Body of pancreas (tissue), 4 donors: ENCODE measurements at places on chromosomes 5 and 9.

DNA sequence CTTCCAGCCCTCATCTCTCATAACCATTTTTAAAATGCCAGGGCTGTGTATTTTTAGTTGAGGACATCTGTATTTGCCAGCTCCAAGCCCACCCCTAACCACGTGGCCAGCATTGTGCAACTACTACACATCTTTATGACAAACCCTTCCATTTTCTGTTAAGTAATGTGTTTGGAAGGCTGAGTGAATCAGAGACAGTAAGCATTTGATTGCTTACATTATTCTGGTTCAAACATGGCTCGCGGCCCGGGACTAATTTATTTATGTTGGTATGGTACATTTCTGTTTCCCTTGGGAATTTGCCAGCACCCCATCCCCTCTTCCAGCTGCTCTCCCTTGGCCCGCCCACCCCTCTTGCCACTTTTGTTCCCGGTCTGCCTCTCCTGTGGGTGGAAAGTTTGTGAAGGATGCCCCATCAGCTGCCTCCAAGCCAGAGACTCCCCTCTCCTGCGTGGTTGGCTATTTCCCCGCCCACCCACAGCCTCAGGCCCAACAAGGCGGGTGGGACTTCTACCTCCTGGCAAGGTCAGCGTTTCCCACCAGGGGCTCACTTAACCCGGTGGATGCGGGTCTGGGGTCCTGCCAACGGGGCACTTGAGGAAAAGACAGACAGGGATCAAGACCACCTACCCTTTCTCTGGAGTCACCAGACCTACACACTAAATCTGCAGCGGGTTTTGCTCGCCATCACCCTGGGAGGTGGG lies 162.2 kb downstream of the HSD17B3 start:
- DNase-seq = no peak

- peak; percentile 70 for DNase-seq
These were observed 9.6 kb upstream of the UBTD2 start for GRCh38 chr5:172293054-172293744.

GRCh38 chr5:55572020-55572419 lies 37.3 kb upstream of the PLPP1 start:
- no peak for DNase-seq

DNA sequence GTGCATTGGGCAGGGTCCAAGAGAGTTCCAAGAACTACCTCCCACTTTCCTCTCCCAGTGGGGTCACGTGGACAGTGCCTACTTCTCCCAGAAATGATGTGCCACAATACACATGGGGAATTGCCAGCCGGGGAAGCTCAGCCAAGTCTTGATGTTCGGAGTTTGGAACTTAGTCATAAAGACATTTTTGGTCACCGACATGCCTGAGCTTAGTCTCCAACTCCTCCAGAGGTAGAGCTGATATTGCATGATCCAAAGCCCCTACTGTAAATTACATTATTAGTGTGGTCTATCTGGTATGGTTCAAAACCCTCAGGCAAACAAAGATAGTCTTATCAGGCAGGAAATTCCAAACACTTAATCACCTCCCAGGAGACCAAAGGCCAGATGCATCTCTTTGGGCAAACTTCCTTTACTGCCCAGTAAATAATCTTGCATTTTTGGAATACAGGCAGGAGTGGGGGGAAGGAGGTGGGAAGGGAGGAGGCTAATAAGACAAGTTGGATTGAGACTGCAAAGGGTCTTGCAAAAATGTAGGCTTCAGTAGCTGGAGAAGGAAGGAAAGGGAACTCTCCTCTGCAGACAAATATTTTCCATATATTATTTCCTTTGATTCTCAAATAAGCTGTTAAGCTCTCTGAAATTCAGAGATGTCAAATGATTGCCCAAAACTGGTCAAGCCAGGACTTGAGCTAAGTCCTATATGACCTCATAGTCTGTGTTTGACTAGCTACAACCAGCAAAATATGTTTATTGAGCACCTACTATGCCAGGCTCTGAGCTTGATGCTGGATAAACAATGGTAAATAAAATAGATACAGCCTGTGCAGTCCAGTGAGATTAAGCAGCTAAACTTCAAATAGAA lies 99.4 kb downstream of the DRD1 start:
- DNase-seq = no peak

DNA sequence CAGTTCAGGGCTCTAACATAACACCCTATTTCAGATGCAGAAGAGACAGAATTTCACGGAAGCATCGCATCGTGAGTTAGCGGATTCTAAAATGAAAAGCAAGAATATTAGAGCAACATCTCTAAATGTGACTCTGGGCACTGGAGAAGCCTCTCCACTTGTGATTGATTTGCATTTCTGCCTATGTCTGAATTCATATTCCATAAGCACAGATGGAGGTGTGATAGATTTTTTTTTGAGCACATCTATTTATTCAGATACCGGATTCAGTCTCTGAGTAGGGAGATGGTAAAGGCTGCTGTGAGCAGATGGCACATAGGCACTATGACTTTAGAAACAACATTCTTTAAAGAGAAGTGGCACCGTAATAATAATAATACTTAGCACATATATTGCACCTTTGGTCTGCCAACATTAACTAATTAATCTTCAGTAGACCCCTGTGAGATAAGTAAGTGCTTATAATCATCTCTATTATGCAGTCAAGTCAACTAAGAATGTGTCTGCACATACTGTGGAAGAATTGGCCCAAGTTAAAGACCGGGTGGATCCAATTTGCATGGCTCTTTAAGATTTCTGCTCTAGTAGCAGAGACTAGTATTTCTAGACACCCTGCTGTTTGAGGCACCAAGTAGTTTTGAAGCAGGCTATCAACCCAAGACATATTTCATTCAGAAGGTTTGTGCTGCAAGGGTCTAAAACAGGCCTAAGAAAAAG lies 685.0 kb downstream of the CETN3 start:
- no peak for DNase-seq

- no peak for DNase-seq
These were observed 96.1 kb upstream of the APC start for GRCh38 chr5:112641515-112642110.

DNA sequence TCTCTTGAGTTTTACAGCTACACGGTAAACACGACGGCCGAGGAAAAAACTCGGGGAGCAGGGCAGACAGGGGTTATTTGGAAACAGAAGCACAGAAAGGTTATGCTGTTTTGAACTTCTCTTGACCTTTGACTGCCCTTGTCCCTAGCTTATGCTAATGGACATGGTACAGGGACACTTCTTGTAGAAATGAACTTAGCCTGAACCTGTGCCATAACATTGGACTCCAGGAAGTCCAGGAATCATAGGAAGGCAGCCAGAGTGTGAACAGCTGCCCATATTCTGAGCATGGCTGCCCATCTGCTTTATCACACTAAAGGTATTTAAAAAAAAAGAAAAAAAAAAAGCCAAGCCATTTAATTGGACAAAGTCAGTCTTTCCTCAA lies 46.1 kb downstream of the NR6A1 start:
- peak; percentile 51 for DNase-seq

DNA sequence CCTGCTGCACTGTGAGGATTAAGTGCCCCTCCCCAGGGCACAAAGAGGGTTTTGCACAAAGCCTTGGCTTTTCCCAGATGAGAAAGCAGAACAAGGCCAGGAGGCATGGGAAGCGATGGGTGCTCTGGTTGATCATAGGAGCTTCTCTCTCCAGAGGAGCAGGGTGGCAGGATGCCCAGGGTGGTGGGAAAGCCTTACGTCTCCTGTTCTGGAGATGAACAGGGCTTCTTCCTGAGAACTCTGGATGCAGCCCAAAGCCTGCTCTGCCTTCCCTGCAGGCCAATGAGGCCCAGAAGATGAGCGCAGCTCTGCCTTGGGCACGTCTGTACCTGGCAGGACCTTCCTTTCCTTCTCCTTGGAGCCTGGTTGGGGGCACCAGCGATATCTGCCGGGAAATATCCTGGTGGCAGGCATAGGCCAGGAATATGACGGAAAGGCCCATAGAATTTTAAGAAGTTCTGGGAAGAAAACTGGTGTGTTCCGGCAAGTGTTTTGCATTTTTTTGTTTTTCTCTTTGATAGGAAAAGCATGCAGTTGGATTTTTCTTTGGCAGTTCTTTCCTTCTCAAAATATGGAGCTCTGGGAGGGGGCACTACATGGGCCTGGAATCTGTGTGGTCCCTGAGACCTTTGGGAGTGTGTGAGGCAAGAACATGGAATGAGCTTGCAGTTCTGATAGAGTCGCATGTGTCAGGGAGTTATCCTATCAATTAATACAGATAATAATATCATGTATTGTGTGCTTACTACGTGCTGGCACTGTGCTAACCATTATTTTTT lies 253.2 kb upstream of the KLF4 start:
- no peak for DNase-seq

- DNase-seq = no peak
These were observed 80.2 kb downstream of the OSTF1 start for GRCh38 chr9:75168270-75169178.

DNA sequence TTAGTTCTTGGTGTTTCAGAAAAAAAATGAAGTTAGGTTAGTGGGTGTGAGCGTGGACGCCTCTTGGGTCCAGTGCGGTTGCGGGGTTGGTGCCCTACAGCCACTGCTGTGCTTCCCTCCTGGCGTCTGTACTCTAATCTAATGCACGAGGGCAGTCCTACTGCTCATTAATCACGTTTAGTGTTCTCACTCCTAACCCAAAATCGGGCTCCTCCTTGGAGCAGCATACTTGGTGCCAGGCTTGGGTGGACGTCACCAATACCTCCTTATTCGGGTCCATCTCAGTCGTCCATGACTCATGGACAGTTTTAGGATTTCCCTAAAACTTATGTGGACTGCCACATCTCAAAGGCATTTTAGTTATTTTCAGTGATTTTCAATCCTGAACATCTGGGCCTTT lies 41.6 kb downstream of the TRIO start:
- no peak for DNase-seq

DNA sequence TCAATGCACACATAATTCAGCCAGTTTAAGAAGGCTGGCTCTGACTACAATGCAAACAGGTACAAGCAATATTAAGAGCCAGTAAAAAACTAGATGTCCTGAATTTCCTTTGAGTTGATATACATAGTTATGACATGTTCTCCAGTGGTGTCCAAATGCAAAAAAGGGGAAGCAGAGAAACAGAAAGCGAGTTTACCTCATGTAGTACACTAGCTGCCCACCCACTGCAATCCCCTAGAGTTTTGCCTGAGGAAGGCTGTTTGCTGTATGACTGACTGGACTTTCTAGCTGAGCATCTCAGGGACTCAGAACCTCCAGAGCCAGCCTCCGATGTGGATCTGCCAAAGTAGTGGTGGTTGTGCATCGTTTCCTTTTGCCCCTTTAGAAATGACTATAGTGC lies 44.8 kb upstream of the SLC1A3 start:
- DNase-seq = no peak

DNA sequence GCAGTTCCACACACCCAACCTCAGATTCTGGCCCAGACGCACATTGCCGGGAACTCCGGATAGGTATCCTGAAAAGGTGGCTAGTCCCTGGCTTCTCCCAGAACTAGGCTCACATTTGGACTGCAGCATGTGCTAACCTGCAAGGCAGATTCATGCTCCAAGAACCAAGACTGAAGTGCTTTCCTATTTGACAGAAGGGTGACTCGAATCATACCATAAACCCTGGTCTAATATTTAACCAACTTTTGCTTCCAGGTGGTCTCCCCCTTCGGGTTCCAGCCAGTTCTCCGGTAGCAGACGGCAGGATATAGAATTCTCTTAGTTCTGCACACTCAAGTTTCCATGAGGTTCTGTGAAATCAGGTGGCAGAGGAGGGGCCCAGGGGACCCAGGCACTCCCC lies 7.6 kb downstream of the PTGES start:
- no peak for DNase-seq

DNA sequence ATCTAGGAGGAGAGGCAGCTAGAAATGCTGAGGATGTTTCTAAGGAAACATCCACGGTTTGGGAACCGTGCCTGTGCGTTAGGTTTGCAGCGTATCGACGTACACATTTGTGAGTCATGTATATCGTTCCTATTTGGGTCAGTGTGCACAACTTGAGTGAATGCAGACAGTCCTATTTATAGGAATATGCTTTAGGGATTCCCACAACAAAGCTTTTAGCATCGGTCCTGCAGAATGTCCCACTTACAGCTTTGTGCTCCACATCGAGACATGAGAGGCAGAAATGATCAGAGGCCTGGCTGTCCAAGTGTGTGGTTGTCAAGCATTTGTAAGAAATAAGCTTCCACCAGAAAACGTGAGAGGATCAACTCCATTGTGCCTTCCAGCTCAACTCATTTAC lies 1282.7 kb upstream of the WWC1 start:
- DNase-seq = no peak

DNA sequence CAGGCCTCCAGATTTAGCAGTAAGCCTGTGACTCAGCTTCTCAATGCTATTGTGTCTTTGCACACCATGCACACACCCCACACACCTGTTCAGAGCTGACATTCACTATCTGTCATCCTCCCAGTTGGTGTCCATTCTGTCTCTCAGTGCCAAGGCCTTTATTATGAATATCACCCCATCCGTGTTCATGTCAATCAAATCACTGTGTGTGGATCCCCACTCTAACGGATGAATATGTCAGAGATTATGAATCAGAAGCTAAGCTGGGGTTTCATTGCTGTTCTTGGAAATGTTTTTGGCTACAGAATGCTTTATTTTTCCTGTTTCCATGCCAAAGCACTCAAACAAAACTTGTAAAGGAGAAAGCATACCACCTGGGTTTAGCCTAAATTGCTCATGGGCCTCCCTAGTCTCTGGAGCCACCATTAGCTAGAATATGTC lies 9.4 kb upstream of the MAMDC2 start:
- DNase-seq = no peak

- peak; percentile 52 for DNase-seq
These were observed 14.1 kb upstream of the SFXN1 start for GRCh38 chr5:175464074-175464941.

- DNase-seq = no peak
These were observed 105.2 kb downstream of the PBX3 start for GRCh38 chr9:125852386-125852785.

DNA sequence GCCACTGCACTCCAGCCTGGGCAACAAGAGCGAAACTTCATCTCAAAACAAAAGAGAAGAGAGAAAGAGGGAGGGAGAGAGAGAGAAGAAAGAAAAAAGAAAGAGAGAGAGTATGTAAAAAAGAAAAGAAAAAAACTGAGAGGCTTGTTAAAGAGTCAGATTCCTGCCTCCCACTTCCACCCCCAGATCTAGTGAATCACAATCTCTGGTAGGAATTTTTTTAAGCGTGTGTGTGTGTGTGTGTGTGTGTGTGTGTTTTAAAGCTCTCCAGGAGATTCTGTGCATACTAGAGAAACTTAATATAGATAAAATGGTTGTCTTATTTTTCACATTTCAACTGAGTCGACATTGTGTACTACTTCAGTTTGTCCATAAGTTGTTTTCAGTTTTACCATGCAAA lies 32.0 kb downstream of the SAR1B start:
- DNase-seq = no peak

DNA sequence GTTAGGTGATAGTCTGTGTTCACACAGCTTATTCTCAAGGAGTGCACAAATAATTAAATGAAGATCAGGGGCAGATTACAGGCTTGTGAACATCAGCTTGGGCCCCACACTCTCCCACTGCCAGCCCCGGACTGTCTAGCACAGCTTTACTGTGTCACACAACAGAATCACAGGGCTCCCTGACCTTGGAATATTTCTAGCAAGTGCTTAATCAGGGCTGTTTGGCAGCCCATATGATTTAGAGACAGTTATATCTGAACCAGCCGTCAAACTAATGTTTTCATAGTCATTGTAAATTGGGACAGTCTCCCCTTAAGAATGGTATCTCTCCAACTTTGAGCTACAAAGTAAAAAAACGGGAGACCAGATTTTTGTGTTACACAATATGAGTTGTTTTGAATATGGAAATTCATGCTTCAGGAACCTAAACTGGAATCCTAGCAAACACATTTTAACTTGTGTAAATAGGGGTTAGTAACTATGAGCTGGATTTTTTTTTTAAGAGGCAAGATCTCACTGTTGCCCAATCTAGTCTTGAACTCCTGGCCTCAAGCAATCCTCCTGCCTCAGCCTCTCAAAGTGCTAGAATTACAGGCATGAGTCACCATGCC lies 517.6 kb downstream of the BNC2 start:
- DNase-seq = no peak
